T47D (cell line): ENCODE measurements at places on chromosomes 6 and 20.

- DNase-seq, result no peak
Observed at GRCh38 chr6:115898246-115898645, 162.4 kb downstream of the FRK start.

- peak; percentile 79 for DNase-seq
Observed at GRCh38 chr6:117976030-117976651, 69.1 kb downstream of the SLC35F1 start.

DNA sequence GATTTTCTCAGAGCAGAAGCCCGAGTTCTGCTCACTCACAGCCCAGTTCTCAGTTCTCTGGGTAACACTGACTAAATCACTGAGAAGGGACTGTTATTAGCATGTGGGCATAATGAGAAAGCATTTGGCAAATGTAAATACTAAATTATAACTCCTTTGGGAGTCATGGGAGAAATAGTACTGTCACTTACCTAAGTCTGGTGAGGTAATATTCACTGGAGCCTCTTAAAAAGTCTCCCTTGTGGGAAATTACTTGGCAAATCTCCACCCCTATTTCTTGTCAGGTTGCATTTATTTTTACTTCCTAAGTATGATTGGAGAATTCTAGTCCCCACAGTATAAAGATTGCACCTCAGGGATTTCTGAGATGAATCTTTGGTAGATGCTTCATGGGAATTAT lies 254.3 kb downstream of the SLC35F1 start:
- DNase-seq, result no peak

- no peak for DNase-seq
Observed at GRCh38 chr20:31555203-31555775, 41.0 kb downstream of the HM13 start.

GRCh38 chr6:48766349-48766748 lies 655.4 kb upstream of the PTCHD4 start:
- no peak for DNase-seq

GRCh38 chr20:31788578-31788977 lies 30.6 kb upstream of the MYLK2 start:
- DNase-seq, result no peak

DNA sequence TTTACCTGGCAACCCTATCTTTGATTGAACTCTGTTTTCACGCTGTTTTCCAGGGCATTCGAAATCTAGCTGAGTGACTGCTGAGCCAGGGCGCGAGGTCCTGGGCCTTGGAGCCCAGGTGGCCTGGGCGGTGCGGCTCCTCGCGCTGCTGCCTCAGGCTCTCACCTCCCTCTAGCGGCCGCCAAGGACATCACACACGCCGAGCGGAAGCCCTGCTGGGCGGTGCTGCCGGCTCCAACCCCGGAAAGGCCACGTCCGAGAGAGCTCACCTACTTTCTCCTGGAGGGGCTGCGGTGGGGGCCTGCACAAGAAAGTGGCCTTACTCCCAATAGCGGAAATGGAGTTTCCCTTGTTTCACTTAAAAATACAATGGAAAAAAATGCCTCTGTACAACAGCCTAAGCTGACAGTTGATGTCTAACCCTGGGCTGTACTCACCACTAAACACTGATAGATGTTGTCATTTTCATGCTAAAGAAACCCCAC lies 77.7 kb downstream of the ELOVL4 start:
- DNase-seq, result peak; percentile 77

DNA sequence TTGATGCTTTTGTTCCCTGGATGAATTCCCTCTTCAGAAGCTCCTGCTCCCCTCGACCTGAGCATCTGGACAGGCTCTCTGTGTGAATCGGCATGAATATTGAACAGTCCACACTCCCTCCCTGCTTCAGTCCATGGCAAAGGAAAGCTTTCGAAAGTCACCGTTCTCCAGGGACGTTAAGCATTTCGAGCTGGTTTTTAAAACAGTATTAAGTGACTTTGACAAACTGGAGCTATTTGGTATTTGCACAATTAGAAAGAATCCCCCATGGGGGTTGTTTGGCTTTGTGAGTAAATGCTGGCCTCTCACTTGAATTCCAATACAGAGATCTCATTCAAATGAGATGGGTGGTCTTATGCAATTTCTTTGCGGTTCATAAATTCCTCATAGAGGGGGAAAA lies 85.3 kb upstream of the TIAM2 start:
- DNase-seq, result no peak

DNA sequence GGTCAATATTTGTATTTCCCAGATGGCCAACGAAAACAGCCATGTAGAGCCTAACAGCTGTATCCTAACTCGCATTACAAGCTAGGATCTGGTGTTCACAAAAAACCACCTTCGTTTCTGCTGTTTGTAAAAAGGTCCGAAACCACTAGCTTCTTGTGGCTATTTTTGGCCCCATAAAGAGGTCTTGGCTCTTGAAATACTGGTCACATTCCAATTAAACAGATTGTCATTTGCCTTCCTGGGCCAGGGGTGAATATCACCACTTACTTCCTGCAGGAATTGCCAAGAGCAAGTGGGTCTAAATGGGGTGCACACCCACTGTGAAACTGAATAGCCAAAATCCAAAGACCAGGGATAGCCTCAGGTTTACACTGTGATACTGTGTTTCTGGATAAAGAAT lies 48.2 kb downstream of the TSHZ2 start:
- no peak for DNase-seq

DNA sequence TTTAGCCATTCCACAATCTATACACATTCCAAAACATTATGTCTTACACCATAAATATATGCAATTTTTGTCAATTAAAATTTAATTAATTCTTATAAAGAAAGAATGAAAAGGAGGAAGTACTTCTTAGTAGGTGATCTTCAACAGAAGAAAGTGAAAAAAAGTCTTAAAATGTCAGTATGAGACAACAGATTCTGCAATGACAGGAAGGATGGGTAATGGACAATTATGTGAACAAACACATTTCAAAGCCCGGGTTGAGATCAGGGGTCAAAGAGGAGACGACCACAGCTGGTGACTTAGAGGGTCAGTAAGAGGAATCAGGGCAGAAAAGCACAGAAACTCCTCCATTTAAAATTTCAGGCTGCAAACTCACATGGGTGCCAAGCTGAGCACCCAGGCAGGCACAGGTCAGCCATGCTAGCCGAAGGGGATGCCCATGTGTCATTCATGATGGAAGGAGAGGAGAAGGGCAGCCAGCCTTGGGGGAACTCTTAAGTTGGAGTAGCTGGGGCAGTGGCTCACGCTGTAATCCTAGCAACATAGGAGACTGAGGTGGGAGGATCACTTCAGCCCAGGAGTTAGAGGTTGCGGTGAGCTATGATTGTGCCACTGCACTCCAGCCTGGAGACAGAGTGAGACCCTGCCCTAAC lies 11.0 kb downstream of the VSX1 start:
- no peak for DNase-seq

- DNase-seq, result no peak
Observed at GRCh38 chr6:166987930-166988329, 11.3 kb upstream of the CEP43 start.

- DNase-seq, result no peak
Observed at GRCh38 chr6:41728073-41728936, 7.1 kb downstream of the TFEB start.

DNA sequence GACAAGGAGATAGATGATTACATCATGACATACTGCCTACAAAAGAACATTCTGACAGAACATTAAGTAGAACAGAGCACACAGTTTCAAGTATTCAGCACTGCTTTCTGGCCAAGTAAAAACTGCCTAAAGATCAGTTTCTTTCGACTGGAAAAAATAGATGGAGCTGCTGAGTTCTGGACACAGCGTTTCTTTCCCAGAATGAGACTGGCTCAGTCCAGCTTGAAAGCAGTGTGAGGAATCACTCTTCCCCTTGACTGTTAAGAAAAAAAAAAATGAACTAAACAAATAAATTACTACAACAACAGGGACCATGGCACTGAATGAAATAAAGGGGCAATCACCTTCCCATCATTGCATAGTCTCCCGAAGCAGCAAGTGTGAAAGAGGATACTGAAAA lies 4.4 kb upstream of the LYRM2 start:
- no peak for DNase-seq
